ENCODE measurements at places on chromosomes 5 and 9.

DNA sequence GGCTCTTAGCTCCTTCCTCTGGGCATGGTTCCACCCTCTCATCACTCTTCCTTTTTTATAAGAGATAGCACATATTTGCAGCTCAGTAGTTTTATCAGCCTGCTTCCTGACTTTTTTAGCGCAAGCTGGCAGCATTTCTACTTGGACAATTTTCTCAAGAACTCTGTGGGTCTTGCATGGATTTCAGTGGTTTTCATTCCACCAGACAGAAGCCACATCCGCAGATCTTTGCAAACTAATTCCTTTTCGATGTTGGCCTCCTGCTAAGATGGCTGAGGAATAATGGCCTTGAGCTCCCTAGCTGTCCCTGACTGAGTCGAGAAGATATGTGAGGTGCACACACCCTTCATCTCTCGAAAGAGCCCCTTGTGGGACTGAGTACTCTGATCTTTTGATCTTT lies 49.5 kb downstream of the GALNT12 start:
- DNase-seq: peak; percentile 9

GRCh38 chr9:91362051-91362611 lies 413 bp upstream of the AUH start:
- DNase-seq: no peak

- no peak for DNase-seq
Measured at GRCh38 chr9:112029921-112030444, 133.4 kb downstream of the UGCG start.

GRCh38 chr9:81141961-81142360 lies 547.4 kb downstream of the TLE1 start:
- DNase-seq: no peak

DNA sequence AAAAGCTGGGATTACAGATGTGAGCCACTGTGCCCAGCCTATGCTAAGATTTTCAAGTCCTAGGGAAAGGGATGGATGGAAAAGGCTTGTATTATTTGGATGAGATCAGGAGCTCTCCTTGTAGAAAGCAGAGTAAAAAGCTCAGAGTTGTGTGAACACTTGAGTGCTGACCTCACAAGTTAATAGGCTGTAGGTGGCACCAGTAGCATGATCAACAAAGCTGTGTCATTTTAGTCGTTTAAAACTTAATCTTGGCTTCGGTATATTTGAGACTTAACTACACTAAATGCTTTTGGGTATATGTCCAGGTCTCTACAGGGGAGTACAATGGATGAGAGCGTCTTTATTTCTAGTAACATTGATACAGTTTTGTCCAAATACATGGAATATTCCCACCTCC lies 264.2 kb downstream of the TMEM38B start:
- DNase-seq: no peak

GRCh38 chr9:127330501-127330900 lies 65.9 kb downstream of the GARNL3 start:
- DNase-seq: no peak
